ENCODE measurements at places on chromosomes 12 and 14. TPM values are rescaled to one million over a fixed set of nuclear protein-coding genes. Genes with fewer than 3 reads are reported as not detected.

NFATC4 gene
- total RNA-seq, result 47.3 TPM

MAP3K9 gene
- total RNA-seq, result 24.7 TPM

DNA sequence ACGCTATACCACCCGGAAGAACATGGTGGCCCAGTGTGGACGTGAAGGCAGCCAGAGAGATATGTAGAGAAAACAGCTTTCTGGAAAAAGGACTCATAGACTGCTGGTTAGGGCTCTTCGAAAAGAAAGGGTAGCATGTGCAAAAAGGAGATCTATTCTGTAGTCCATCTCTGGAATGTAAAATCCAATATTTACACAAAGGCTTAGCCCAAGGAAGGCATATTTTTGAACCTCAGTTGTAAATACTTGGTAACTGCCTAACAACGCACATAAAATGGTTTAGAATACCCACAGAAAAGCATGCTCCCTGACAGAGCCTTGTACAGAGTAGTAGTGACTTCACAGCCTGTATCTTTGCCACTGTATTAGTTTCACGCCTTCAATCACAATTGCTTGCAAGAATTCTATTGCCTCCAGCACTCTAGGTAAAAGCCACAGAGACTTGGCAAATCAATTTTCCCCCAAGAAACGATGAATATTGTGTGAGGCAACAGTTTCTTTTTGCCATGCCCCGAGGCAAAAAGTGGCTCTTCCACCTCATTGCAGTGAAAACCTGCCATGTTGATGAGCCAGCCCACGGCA, 59.2 kb downstream of the TRIM9 start:
- H3K4me1 ChIP-seq, result peaks cover 5% of the 10 kb centered on the region
- no peak overlapping the region for H3K4me3 ChIP-seq
- no peaks in the 10 kb centered on the region for H3K27me3 ChIP-seq

DNA sequence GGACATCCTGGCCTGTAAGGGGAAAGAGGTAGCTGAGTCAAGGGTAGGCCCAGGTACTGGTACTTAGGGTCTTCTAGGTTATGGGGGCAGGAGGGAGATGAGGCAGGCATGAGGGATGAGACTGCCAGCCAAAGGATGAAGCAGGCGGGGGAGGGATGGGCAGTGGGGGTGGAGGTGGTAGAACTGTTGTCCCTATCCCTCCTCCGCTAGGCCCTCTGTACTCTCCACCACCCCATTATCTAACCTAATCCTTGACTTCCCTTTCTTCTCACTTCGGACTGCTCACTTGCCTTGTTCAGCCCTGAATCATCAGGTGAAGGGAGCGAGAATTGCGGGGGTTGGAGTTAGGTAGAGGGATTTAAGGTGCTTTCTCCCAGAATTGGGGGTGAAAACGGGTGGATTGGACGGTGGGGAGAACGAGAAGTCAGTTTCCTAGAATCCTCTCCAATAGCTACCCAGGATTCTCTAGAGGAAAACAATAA, 562 bp downstream of the PAN2 start:
- no peaks in the 10 kb centered on the region for H3K36me3 ChIP-seq
- no peaks in the 10 kb centered on the region for H3K27me3 ChIP-seq
- H3K4me3 ChIP-seq, result peak overlapping the region; percentile 65
- DNase-seq, result no peak
- peaks cover 19% of the 10 kb centered on the region for H3K4me1 ChIP-seq

Data from H1 (cell line).